ENCODE measurements at places on chromosomes 12 and 14.

DNA sequence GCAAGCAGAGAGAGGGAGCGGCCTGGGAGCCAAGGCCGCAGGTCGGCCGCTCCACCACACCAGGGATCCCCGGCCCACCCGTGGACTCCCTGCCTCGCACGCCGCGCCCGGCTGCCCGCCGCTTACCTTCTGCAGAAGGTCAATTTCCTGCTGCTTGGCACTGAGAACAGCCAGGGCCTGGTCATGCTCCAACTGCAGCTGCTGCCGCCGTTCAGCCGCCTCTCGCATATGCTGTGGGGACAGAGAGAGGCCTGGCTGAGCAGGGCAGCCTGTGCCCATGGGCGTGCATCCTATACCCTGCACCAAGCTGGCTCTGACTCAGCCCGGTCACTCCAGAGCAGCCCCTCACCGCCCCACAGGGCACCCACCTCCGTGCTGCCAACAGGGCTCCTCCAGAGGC is 141.1 kb downstream of the PIWIL1 start:
- no peak for DNase-seq

DNA sequence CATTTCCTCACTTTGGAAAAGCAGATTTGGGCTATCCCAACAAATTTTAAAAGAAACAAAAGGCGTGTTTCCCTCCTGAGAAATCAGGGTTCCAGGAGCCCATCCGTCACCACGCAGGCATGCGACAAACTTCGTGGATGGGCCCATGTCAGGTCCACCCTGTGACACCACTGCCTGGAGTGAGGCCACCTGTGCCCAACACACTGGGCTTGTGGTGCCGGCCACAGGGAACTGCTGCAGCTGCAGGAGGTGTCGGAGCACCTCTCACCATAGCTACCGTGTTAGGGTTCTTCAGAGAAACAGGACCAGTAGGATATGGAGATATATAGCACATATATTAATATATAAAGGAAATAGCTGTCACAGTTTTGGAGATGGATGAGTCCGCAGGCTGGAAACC is 53.0 kb upstream of the BCL11B start:
- no peak for DNase-seq

DNA sequence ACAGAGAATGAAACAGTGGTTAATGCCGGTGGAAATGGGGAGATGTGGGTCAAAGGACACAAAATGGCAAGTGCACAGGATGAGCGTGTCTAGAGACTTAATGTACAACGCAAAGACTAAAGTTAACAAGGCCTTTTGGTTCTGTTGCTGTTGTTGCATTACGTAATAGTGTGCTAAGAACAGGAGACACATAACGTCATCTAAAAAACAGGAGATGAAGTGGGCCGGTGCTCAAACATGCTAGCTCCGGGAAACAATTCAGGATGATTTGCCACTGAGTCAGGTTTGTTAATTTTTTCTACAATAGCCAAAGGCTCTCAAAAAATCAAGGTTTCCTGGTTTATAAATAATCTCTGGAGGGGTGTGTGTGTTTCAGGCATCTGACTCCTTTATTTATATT is 55.5 kb downstream of the ETV6 start:
- DNase-seq = no peak

- DNase-seq = no peak
Measured at GRCh38 chr12:93223440-93224426, 154.0 kb upstream of the NUDT4 start.

DNA sequence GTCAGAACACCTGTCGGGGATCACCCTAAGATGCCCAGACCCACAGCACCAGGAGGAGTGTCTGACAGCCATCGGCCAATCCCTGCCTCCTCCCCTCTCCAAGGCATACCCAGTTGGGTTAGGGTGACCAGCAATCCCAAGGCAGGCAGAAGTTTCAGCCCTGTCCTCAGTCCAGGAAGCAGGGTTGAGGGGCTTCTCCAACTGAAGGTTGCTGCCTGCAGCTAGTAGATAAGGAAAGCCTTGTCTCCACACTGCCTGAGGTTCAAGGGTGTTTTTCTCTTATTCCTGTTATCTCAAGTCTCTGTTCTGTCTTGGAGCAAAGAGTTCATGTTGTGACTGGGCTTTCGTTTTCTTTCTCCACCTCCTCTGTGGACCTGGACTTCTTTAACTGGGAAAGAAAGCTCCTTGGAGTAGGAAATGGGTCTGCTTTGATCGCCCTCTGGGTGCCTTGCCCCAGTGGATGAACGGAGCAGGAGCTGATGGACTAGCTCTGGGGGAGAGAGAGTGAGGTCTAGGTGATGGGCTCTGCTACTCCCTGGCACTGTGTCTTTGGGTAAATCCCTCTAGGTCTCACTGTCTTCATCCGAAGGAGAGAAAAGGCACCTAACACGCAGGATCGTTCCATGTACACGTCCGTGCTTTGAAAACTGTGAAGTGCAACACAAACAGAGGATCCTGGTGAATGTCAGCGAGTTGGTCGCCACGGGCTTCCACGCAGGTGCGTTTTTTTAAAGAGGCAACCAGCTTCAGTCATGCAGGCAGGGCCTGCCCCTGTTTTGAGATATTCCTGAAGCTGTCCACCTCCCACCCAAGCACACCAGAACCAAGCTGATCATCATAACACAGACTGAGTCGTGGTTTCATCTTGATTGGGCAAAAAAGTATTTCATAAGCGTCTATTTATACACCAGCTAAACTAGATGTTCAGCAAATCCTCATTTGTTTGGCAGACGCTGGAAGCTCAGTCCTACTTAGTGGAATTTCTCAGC is 52.5 kb upstream of the FOXN3 start:
- DNase-seq = no peak

DNA sequence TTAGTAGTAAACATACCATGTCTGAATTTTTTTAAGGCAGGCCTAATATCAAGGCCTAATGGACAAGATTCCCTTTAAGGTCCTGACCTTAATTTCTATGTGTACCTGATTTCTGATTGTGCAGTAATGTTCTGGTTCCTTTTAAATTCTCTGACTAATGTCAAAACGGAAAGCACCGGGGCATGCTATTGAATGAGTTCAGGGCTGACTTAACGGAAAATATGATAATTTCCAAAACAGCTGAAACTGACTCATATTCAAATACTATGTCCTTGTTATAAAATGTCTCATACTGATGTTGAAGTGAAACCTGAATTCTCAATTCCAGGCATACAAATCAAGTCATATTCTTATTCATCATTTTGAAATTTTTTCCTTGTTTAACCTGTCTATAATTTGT is 6.7 kb downstream of the TAS2R43 start:
- no peak for DNase-seq

DNA sequence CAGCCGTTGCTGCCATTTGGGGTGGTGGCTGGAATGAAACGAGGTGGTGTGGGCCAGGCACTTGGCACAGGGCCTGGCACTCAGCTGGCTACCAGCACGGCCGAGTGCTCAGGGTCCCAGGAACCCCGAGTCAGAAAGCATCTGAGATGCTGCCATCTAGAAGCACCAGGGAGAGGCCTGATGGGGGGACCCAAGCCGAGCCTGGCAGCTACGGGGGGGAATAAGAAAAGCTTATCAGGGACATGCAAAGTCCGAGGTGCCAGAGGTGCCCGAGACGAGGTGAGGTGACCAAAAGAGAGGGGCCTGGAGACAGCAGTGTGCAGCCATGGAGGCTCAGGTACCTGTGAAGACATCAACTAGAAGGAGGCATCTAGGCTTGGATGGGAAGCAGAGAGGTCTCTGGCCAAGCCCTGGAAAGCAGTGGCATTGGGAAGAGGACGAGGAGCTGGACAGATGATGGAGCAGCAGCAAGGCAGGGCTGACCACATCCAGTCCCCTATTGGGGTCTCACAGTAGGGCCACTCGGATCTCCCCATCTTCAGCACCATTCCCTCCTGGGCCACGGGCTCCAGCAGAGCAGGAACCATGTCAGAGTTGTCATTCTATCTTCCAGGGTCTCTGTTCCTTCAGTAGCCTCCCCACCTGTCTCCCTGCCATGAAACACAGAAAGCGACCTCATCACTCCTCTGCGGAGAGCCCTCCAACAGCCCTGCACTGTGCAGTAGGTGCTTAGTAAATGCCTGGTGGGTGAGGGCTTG is 59.3 kb upstream of the DIO3 start:
- DNase-seq = no peak

- no peak for DNase-seq
Measured at GRCh38 chr14:91897106-91897701, 29.9 kb upstream of the TC2N start.

DNA sequence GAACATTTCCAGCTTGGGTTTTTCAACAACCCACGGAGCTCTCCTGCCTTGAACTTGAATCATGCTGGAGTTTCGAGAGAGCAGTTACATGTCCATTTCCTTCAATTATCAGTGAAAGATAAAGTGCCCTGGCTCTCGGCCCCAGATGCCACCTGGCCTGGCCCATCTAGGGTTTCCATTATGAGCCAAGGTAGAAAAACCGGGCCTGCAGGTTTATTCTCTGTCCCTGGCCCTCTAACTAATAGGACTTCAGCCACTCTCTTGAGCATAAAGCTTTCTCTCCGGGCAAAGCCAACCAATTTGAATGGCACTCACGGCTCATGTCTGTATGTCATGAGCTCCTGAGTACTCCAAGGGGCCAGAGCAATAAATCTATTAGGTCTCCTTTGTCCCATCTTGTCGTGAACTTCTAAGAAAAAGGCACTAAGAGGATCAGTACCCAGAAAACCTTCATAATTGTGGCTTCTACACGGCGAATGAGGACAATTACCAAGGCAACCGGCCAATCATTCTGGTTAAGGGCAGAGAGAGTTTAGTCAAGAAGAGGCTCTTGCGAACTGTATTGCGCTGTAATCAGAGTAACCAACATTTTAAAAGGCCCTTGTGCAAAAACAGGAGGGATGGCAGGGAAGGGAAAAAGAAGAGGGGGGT is 392.3 kb downstream of the MED13L start:
- DNase-seq = no peak

DNA sequence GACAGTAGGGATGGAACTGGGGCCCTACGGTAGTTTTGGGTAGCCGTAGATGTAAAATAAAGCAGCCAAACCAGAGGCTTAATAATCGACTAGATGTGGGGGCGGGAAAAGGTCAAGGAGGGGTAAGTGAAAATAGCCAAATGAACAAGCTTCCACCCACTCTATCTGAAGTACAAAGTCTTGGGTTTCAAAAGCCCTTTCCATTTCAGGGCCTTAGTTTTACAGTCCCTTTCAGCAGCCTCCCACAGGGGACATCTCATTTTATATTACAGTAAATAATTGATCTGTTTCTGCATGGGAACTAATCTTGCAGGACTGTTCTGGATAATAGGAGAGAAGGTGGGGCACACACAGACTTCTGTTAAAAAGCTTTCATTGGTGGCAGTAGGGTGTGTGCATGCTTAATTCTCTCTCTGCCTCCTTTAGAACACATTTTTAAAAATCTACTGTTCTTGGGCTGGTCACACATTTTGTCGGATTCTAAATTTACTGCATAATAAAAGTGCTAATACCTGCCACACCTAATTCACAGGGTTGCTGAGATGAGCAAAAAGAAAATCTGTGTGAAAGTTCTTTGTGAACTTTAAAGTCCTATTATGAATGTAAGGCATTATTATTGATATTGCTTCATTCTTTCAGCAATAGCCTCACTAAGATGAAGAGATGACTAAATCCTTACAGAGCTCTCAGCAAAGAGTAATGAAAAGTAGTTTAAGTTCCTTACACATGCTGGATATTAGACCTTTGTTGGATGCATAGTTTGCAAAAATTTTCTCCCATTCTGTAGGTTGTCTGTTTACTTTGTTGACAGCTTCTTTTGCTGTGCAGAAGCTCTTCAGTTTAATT is 104.6 kb downstream of the ITPR2 start:
- peak; percentile 69 for DNase-seq

GRCh38 chr12:10960211-10960610 is 21.1 kb upstream of the TAS2R14 start:
- DNase-seq = no peak

GRCh38 chr14:52861403-52861802 is 70.0 kb upstream of the GNPNAT1 start:
- DNase-seq = no peak

DNA sequence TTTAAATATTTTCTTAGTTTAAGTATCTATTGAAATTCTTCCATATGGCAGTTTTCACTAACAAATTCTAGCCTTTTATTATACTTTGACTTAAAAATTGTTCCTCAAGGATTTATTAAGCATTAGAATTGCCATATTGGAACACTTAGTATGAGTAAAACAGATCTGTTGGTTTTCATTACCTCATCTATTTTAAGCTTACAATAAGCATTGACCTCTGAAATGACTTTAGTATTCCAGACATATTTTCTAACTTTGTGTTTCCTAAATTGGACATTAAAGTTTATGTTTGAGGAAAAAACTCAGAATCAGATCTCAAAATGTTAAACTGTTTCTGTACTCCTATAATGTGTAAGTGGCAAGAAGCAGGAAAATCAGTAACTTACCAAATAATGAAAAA is 48.4 kb downstream of the CSRP2 start:
- no peak for DNase-seq

DNA sequence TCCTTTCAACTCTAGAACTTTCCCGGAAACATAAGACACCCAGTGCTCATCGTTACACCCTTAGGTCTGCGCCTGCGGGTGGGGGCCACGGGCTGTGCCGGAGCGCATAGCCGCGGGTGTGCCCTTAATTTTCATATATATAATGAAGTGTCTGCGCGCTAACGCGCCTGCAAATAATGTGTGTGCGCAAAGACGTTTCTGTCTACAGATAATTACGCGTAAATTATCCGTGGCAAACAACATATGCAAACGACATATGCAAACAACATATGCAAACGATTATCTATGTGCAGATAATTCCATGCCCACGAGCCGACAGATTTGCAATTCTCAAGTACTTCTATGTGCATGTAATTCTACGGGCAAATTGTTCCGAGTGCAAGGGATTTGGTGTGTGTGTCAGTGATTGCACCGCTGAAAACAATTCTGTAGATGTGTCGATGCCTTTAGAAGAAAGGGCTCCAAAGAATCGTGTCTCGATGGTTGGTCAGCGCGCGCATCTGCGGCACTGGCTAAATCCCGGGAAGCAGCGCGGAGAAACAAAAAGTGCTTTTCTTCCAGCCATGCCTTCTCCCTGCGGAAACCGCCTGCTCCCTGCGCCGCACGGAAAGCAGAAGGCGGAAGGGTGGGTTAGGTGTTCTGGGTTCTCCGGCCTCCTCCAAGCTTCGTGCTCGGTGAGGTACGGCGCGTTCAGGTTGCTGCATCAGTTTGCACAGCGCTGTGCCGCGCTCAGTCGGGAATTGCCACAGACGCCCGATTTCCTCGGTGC is 34.5 kb upstream of the TBX5 start:
- no peak for DNase-seq

DNA sequence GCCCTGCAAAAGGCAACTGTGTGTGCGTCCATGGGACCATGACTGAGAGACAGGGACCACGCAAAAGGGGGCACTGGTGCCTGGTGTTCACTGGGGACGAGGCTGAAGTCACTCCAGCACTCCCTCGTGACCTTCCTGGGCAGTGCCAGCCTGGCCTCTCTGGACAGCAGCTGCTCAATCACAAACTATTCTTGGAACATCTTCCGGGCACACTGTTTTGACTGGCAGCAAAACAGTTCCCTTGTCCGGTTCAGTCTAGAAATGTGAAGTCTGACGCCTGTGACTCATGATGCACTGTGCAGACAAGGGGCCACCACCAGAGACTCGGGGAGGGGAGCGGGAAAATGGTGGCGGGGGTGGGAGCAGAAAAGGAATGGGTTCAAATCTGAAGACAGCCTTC is 20.8 kb downstream of the SNRNP35 start:
- DNase-seq = no peak

GRCh38 chr12:77667101-77667500 is 163.6 kb upstream of the NAV3 start:
- no peak for DNase-seq
